ENCODE measurements at places on chromosomes 12 and 14. TPM values are rescaled to one million over a fixed set of nuclear protein-coding genes. Genes with fewer than 3 reads are reported as not detected.

FBXO21 gene
- total RNA-seq = 36.2 TPM

TAS2R31 gene
- total RNA-seq = 0.16 TPM

TSHR gene
- total RNA-seq = not detected

HCAR3 gene
- total RNA-seq = 0.08 TPM

ASIC1 gene
- 5.1 TPM for total RNA-seq
